Aortic smooth muscle cell (primary cell): ENCODE measurements at places on chromosomes 12 and 14. TPM values are rescaled to one million over a fixed set of nuclear protein-coding genes. Genes with fewer than 3 reads are reported as not detected.

CDKN3 gene
- total RNA-seq = 52.8 and 68.6 TPM in 2 replicates

CLEC6A gene
- not detected in 2 replicates for total RNA-seq

ACVRL1 gene
- 58.4 and 61.3 TPM in 2 replicates for total RNA-seq

KRT78 gene
- not detected in 2 replicates for total RNA-seq

PELI2 gene
- 9.5 and 14.9 TPM in 2 replicates for total RNA-seq

KRT1 gene
- total RNA-seq = not detected in 2 replicates

KRT2 gene
- total RNA-seq = not detected in 2 replicates

SLC5A8 gene
- total RNA-seq = not detected in 2 replicates

SLC7A7 gene
- 1.9 and 2.6 TPM in 2 replicates for total RNA-seq

JPH4 gene
- not detected in 2 replicates for total RNA-seq

CD4 gene
- total RNA-seq = 3.1 and 7.5 TPM in 2 replicates

RFX4 gene
- not detected in 2 replicates for total RNA-seq

PRR4 gene
- 0.53 and 2.2 TPM in 2 replicates for total RNA-seq

SMAGP gene
- total RNA-seq = 12.3 and 14.0 TPM in 2 replicates

APOF gene
- total RNA-seq = not detected in 2 replicates

ALDH1L2 gene
- total RNA-seq = 14.5 and 21.4 TPM in 2 replicates

OAS3 gene
- total RNA-seq = 5.0 and 6.3 TPM in 2 replicates

TAPBPL gene
- total RNA-seq = 7.8 and 11.6 TPM in 2 replicates

GPR65 gene
- 0.12 and 0.26 TPM in 2 replicates for total RNA-seq
